Effector memory CD4-positive, alpha-beta T cell (primary cell): ENCODE measurements at places on chromosomes 5 and 9.

- H3K4me3 ChIP-seq = no peak overlapping the region
- no peak overlapping the region for H3K27ac ChIP-seq
- no peaks in the 10 kb centered on the region for H3K36me3 ChIP-seq
- H3K27me3 ChIP-seq = no peaks in the 10 kb centered on the region
- DNase-seq = no peak
Measured at GRCh38 chr5:57341380-57341979, 141.1 kb downstream of the ACTBL2 start.

- no peaks in the 10 kb centered on the region for H3K36me3 ChIP-seq
- no peak for DNase-seq
- no peak overlapping the region for H3K27ac ChIP-seq
- H3K4me3 ChIP-seq = no peak overlapping the region
- no peaks in the 10 kb centered on the region for H3K4me1 ChIP-seq
Measured at GRCh38 chr9:85016384-85017006, 347.0 kb downstream of the NTRK2 start.

DNA sequence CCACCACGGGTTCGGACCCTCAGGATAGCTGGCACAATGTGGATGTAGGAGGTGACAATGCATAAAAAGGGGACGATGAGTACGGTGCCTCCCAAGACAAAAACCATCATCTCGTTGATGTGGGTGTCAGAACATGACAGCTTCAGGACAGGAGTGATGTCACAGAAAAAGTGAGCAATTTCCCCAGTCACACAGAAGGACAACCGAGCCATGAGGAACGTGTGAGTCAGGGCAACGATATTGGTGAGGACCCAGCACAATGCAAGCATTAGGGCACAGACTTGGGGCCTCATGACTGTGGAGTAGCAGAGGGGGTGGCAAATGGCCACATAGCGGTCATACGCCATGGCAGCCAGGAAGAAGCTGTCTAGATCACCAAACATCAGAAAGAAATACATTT, 491 bp downstream of the OR1N1 start:
- no peaks in the 10 kb centered on the region for H3K36me3 ChIP-seq
- no peaks in the 10 kb centered on the region for H3K4me1 ChIP-seq
- no peaks in the 10 kb centered on the region for H3K27me3 ChIP-seq

- no peak overlapping the region for H3K27ac ChIP-seq
- H3K36me3 ChIP-seq = no peaks in the 10 kb centered on the region
- no peak overlapping the region for H3K4me3 ChIP-seq
- H3K27me3 ChIP-seq = no peaks in the 10 kb centered on the region
- no peak for DNase-seq
Measured at GRCh38 chr5:9737265-9737664, 107.1 kb upstream of the TAS2R1 start.

DNA sequence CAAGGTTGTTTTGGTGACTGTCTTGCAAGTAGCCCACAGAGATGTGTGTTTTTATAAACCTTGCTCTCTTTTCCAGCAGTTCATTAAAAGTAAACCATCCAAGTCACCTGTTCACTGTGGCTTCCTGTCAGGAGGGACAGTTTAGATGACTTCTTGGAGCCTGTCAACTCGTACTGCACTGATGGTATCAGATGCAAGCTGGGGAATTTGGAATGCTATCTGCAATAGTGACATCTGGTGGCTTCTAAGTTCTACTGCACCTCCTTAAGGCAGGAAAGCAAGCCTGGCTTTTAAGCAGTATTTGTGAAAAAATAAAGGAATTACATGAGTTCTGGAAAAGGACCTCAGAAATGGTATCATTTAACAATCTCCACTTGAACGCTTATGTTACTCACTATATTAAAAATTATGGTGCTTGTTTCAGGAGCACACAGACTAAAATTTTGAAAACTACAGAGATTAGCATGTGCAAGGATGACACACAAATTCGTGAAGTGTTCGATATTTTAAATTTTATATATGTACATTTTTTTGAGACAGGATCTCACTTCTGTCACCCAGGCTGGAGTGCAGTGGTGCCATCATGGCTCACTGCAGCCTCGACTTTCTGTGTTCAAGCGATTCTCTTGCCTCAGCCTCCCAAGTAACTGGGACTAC, 164.0 kb downstream of the TTC39B start:
- no peaks in the 10 kb centered on the region for H3K27me3 ChIP-seq
- no peak overlapping the region for H3K4me3 ChIP-seq
- H3K27ac ChIP-seq = no peak overlapping the region
- no peaks in the 10 kb centered on the region for H3K4me1 ChIP-seq
- DNase-seq = no peak

DNA sequence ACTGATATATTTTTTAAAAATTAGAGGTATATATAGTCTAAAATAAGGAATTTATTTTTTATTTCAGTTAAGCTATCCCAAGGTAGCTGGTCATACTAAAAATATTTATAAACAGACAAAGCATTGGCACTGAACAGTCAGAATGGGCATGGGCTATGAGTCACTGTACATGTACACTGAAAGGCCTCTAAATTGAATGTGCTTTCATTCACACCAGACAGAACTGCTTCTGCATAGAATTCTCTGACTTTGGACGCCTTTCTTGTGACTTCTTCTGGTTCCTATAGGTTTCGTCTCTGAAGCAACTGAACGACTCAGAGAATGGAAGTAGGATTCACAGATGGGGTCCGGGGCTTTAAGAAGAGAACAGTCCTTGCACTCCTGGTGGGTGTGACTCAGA, 394.8 kb upstream of the MEF2C start:
- no peaks in the 10 kb centered on the region for H3K27me3 ChIP-seq
- H3K4me3 ChIP-seq = no peak overlapping the region
- H3K4me1 ChIP-seq = no peaks in the 10 kb centered on the region
- H3K36me3 ChIP-seq = no peaks in the 10 kb centered on the region
- DNase-seq = no peak

DNA sequence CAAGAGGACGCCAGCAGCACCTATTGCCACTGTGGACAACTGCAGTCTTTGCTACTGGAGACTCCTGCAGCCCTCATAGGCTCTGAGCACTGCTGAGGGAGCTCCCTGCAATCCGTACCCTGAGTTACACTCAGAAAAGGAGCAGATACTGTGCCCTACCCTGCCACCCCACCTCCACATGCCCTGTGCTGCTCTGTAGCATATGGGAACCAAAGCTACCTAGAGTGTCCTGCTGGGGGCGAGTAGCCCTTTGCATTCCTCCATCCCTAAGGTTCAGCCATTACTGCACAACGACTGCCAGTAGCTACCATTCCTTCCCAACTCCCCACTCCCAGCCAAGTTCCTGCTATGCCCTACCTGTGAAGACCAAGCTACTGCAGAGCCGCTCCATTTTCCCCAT, 90.2 kb upstream of the SNCAIP start:
- H3K27ac ChIP-seq = no peak overlapping the region
- no peaks in the 10 kb centered on the region for H3K36me3 ChIP-seq
- no peak for DNase-seq
- no peak overlapping the region for H3K4me3 ChIP-seq
- H3K27me3 ChIP-seq = peaks cover 2% of the 10 kb centered on the region

DNA sequence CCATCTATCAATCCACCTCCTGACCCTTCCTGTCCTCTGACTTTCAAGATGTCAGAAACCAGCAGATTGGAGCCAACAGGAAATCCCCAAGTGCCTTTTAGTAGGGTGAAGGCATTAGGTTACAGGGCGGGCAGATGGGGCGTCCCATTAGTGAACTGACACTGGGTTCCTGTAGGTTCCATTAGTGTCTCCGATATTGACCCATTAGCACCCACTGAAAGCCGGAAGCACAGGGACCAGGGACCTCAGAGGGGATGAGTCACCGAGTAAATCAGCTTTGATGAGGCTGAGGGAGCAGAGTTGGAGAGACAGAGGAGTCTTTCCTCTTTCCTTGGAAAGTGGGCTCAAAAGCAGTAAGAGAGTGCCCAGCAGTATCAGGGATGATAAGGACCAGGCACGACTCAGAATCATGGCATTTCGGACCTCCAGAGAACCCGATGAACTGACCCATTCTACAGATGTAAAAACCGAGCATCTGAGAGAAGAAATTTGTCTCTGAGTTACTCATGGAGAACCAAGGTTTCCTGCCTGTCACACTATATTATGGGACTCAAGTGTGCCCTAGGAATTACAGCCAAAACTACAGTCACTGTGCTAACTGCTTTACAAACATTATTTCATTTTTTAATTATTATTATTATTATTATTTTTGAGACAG, 47.2 kb upstream of the FABP6 start:
- H3K4me3 ChIP-seq = no peak overlapping the region
- no peak overlapping the region for H3K27ac ChIP-seq
- no peaks in the 10 kb centered on the region for H3K36me3 ChIP-seq
- DNase-seq = no peak
- no peaks in the 10 kb centered on the region for H3K27me3 ChIP-seq

DNA sequence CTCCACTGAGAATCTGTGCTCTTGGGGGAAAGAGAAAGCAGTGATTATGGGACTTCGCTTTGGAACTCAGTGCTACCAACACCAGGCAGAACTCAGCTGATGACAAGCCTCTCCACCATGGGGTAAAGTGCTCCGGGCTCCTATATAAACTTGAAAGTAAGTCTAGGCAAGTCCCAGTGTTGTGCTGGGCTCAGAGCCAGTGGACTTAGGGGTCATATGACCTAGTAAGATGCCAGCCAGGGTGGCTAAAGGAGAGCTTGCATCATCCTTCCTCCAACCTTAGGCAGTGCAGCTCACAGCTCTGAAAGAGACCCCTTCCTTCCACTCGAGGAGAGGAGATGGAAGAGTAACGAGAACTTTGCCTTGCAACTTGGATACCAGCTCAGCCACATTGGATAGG, 35.1 kb upstream of the FREM1 start:
- H3K27me3 ChIP-seq = no peaks in the 10 kb centered on the region
- no peaks in the 10 kb centered on the region for H3K36me3 ChIP-seq
- H3K27ac ChIP-seq = no peak overlapping the region
- no peak overlapping the region for H3K4me3 ChIP-seq

DNA sequence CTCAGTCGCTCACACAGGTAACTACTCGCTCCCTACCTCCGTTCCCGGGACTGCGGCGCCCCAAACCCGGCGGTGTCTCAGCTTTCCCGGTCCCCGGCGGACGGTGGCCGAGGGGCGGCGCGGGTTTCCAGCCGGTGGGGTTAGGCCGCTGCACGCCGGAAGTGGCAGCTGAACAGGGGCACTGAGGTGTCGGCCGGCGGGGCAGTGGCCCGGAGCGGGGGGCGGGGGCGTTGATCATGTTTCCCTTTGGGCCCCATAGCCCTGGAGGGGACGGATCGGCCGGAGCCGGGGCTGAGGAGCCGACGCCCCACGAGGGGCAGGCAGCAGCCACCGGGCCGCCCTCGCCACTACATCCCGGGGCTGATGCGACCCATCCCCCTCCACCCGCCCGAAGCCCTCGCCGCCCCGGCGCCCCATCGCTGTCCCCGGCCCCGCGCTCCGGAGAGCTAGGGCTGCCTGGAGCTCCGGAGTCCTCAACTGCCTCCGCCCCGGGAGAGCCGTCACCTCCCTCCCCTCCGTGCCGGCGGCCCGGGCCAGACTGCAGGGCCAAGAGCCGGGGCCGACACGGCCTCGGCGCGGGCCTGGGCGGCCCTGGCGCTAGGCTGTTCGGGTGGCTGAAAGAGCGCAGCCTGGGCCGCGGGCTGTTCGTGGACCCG, at the start of gene DCAF10:
Gene DCAF10 (plus strand): TSS at position 167 of the 656 bp plus-strand sequence. CDS start 70 bp downstream, at position 237.
- peak within 1 kb of the TSS; percentile 67 for H3K27ac ChIP-seq
- no peaks in the 10 kb centered on the region for H3K36me3 ChIP-seq
- H3K27me3 ChIP-seq = no peaks in the 10 kb centered on the region

DNA sequence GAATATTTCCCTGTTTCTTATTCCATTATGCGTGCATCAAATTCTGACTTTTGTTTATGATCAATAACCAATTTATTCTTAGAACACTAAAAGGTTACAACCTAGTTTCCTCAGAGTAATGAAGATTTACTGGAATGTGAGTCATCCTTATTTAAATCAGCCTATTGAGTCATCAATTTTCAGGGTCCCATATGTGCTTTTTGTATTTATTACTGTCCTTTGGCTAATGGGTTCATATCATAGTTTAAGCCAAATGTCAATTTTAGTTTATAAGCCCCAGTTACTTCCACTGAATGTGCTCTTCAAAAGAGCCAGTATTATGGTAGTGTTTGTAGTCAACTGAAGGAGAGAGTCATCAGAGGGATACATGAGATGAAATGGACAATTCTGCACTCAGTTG, 359.2 kb downstream of the PRR16 start:
- H3K36me3 ChIP-seq = no peaks in the 10 kb centered on the region
- no peak overlapping the region for H3K27ac ChIP-seq
- no peaks in the 10 kb centered on the region for H3K27me3 ChIP-seq

DNA sequence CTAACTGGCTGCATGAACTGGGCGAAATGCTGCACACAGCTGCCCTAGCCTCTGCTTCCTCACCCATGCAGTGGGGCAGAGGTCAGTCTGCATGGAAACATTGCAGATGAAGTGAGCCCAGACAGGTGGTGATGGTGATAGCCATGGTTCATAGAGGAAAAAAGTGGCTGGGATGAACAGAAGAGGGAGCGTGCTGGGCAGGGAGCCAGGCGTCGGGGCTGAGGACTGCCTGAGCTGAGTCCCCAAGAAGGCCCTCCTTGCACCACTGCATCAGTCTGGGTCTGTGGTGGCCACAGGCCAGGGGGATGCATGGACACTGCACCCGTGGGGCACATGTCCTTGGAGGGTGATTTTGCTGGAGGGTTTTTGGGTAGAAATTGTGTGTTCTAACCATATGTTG, 80.5 kb downstream of the AMBP start:
- H3K36me3 ChIP-seq = no peaks in the 10 kb centered on the region
- H3K4me1 ChIP-seq = no peaks in the 10 kb centered on the region
- no peaks in the 10 kb centered on the region for H3K27me3 ChIP-seq
- no peak overlapping the region for H3K4me3 ChIP-seq
- H3K27ac ChIP-seq = no peak overlapping the region

GRCh38 chr5:167720259-167720658, 571.2 kb upstream of the WWC1 start:
- no peaks in the 10 kb centered on the region for H3K27me3 ChIP-seq
- H3K4me1 ChIP-seq = no peaks in the 10 kb centered on the region
- DNase-seq = no peak
- no peak overlapping the region for H3K4me3 ChIP-seq

GRCh38 chr5:65199993-65200675, 281.6 kb downstream of the ADAMTS6 start:
- H3K36me3 ChIP-seq = no peaks in the 10 kb centered on the region
- no peak overlapping the region for H3K4me3 ChIP-seq
- no peak for DNase-seq
- no peaks in the 10 kb centered on the region for H3K4me1 ChIP-seq

GRCh38 chr5:61416010-61416409, 84.0 kb downstream of the ZSWIM6 start:
- no peak overlapping the region for H3K4me3 ChIP-seq
- no peaks in the 10 kb centered on the region for H3K36me3 ChIP-seq
- H3K4me1 ChIP-seq = no peaks in the 10 kb centered on the region
- no peak for DNase-seq
